ENCODE measurements at places on chromosomes 12 and 14. TPM values are rescaled to one million over a fixed set of nuclear protein-coding genes. Genes with fewer than 3 reads are reported as not detected.

NGB gene
- not detected for total RNA-seq

NRIP2 gene
- total RNA-seq = not detected

- no peak for DNase-seq
Observed at GRCh38 chr14:105517096-105517495, 9.3 kb upstream of the TMEM121 start.

DNA sequence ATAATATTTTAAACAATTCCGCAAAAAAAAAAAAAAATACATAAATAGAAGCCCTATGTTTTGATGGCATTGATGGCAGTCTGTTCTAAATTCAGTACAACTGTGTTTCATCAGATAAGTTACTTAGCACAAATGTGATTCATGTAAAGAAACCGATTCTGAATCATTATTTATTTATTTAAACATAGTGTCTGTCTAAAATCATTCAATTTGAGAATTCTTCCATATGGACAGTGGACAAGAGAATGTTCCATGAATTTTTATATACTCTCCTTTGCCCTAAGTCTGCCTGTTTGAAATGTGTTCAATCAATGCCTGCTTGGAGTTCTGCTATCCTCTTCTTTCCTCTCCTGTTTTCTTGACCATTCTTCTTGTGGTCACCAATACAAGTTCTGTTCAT lies 126.5 kb downstream of the PDE3A start:
- no peak for DNase-seq

DNA sequence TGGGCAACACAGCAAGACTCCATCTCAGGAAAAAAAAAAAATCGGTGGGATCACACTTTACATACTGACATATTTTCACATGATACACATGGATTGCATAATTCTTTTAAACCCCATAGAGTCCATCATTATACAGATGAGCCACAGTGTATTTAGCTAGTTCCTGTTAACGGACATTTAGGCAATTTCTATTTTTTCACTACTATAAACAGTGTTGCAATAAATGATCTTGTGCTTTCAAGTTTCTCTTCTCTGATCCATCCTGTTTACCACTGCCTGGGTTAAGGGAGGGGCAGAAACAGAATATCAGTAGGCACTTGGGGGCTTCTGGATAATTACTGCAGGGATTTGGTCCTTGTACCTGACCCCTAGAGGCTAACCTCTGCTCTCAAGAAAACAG lies 43.4 kb upstream of the SPTLC2 start:
- DNase-seq = no peak

- no peak for DNase-seq
Observed at GRCh38 chr12:2064071-2064507, 11.3 kb downstream of the CACNA1C start.

DNA sequence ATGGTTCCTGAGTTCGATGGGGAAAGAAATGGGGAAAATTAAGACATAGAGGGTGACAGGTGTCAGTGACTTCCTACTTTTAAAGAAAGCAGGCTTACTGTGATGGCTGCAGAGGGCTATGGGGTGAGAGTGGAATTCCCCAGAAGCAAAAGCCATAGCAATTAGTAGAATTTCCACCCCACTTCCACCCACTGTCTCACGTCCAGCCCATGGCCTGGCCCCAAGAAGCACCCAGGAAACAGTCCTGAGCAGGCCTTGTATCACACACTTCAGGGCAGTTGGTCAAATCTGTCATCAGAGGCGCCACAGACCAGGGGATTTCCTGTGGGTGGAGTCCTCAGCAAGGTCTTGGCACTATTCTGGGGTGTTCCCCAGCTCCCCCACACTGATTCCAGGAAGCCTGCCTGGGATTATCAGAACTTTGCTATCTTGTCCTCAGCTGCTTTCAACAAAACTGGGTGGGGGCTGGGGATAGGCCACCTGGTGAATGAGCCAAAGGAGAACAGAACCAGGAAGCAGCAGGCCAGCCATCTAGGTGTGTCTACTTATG lies 120.1 kb upstream of the CCND2 start:
- DNase-seq = no peak

DNA sequence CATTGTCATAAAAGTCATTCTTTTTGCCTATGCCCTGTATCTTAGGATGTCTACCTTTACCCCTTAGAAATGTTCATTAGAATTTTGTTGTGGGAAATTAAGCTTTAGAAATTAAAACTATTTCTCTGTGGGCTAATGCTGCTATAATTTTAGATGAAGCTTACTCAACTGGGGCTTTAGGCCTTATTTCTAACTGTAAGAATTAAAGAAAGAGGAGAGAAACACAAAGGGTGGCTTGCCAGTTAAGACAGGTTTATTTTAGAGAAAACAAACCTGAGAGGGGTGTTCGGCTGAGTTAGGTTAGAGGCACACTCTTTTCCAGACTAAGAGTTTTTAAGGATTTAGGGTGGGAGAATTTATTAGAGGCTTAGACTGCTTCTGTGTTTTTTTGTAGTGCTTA lies 6.4 kb downstream of the TRIP11 start:
- no peak for DNase-seq
